Left renal cortex interstitium (tissue), 4 donors: ENCODE measurements at places on chromosomes 12 and 14.

GRCh38 chr14:103367995-103368394 is 17.2 kb upstream of the MARK3 start:
- no peak for DNase-seq

GRCh38 chr12:8018666-8019581 is 13.6 kb upstream of the FOXJ2 start:
- no peak for DNase-seq

DNA sequence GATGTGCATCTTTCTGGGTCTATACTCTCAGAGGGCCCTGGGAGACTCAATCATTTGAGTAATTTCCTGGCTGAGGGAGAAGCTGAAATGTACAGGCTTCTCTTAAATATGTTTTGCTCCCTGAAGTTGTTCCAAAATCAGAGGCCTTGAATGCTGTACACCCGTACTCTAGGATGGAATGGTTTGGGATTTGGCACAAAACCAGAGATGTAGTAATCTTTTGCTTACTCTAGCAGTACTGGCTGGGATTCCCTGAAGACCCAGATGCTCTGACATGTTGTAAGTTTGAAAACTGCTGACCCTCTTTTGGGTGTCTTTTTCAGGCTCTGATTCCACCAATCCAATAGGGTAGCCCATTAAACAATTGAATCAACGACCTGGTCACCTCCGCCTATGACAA is 10.4 kb downstream of the ACACB start:
- no peak for DNase-seq

DNA sequence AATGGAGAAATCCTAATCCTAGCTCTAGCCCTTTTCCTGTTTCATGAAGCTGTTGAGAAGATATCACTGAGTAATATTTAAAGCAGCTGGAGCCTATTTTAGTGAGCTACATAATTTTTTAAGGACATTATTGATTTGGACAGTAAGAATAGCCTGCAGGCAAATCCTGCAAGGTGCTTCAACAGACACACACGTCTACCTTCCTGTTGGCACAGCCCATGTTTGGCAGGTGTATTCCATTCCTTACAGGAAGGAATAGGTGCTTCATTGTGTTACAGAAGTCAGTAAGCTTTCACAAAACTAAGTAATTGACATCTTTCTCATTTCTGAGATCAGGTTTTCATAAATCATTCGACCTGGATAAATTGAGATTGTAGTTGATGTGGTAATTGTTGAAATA is 50.6 kb downstream of the FOXA1 start:
- DNase-seq, result no peak

GRCh38 chr12:1289371-1290155 is 298.5 kb downstream of the ERC1 start:
- DNase-seq, result no peak

GRCh38 chr14:65224799-65225198 is 122.5 kb upstream of the MAX start:
- no peak for DNase-seq

DNA sequence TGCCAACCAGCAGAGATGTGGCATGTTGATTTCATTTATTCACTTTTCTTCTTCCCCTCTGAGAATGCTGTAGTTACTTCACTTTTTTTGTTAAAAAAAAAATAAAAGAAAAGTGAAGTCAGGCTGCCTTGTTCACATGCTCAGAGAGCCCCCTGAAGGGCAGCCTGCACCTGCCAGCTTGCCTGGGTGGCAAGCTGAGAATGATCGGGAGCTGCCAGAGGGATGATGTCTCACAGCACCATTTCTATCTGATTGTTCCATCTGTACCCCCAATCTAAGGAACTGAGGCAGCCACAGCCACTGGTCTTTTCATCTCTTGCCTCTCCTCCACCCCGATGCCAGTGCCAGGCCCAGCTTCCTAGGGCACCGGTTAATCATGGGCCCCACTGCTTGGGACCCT is 118.2 kb downstream of the TSPAN9 start:
- no peak for DNase-seq

GRCh38 chr12:2228535-2228934 is 175.7 kb downstream of the CACNA1C start:
- no peak for DNase-seq

DNA sequence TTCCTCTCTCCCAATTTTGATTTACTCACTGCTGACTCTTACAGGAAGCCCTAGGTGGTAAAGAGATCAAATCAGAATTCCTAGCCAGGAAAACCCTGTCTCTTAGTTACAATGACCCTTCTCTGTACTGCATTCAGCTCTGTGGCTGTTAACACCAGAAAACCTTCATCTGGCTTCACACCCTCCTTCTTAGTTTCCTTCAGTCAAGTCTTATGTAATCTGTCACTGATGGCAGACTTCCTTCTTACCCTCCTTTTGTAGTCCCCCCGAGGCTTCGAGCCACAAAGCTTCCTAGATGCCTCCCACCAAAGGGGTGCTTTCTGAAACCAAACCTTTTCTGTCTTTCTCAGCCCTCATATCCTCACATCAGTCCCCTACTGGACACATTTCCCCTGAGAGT is 16.5 kb downstream of the NGDN start:
- no peak for DNase-seq

DNA sequence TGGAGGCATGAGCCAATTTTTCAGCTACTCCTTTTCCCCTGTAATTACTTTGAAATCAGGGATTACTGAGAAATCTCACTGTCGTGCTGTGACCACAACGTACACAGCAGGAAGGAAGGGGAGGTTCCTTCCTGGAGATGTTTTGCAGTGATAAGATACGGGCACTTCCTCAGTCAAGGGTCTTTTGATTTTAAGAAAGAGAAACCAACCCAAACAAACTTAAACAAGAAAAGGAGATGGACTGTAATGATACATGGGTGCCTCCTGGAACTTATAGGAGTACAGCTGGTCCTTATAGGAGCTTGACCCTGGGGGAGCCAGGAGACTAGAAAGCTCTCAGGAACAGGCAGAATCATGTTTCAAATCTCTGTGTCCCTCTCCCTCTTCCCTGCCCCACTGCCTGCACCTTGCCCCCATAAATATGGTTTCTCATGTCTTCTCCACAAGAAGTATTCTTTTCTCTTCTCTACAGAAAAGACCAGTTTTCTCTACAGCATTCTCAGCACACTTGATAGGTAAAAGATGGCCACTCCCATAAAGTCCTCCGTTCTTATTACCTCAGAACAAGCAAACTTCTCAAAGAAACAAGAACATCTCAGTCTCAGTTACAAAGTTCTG is 281.1 kb upstream of the AMIGO2 start:
- no peak for DNase-seq

DNA sequence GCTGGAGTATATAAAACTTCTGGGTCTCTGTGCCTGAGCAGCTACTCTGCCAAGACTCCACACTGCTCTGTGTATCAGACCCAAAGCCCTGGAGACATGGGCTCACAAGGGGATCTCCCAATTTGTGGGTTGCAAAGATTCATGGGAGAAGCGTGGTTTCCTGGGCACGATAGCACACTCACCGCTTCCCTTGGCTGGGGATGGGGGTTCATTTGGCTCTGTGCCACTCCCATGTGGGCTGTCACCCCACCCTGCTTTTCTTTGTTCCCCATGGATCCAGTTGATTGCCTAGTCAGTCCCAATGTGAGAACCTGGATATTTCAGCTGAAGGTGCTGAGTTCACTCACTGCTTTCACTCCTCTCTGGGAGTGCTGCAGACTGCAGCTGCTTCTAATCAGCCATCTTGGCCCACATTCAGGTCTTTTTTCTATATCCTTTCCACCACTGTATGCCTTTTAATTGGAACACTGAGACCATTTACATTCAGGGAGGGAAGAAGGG is 40.0 kb upstream of the PCNX4 start:
- DNase-seq, result no peak

- DNase-seq, result no peak
Measured at GRCh38 chr12:101746196-101746595, 6.9 kb upstream of the SYCP3 start.

DNA sequence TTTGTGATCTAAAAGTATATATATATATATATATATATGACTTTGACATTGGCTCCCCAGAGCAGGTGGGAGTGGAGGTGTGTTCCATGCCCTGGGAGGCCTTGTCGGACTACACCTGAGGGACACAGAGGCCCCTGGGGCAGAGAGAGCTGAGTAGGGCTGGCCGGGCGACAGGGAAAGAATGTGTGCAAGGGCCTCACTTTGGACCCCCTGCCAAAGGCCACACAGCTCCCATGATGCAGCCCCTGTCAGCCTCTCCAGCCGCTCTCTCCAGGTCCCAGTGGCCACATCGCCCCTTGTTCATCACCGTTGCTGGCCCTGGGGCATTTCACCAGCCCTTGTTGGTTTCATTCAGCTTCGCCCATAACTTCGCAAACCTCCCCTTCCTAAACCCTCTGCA is 123.9 kb downstream of the BCL11B start:
- no peak for DNase-seq

DNA sequence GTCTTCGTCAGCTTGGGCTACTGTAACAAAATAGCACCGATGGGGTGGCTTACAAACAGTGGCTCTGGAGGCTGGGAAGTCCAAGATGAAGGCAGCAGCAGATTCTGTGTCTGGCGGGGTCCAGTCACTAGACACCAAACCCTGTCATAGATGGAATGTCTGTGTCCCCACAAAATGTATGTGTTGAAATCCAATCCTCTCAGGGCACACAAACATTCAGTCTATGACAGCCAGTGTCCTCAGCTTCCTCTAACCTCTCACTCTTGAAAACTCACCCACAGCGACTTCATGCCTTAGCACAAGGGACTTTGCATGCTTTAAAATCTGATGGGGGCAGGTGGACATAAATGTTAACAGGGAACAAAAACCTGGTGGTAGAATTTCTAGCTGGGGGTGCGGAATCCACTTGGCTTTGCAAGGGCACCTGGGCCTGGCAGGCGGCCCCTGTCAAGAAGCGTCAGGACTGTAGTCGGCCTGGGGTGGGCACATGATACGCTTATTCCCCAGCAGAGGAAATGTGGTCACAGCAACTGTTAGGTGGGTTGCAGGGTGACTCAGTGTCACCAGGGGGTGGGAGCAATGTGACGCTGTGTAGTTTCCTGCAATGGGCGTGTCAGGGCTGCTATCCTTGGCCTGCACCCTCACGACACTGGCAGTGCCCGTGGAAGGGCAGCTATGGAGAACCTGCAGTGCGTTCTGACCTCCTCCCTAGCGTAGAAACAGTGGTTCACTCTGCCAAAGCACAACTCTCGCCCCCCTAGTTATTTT is 17.7 kb downstream of the RIN3 start:
- DNase-seq, result no peak

GRCh38 chr12:68924546-68924945 is 8.4 kb downstream of the CPM start:
- DNase-seq, result no peak

DNA sequence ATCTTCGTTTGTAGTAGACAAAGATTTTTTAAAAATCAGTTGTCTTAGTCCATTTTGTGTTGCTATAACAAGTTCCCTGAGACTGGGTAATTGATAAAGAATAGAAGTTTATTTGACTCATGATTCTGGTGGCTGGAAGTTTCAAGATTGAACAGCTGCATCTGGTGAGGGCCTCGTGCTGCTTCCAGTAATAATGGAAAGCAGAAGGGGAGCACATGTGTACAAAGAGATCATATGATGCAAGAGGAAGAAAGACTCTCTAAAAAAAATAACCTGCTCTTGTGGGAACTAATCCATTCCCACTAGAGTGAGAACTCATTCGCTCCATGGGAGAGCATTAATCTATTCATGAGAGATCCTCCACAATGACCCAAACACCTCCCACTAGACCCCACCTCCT is 24.8 kb downstream of the MUCL1 start:
- no peak for DNase-seq
